ENCODE measurements at places on chromosomes 11 and 22.
A peak's percentile ranks its signal among the peaks of the same experiment; 100 is the strongest.

DNA sequence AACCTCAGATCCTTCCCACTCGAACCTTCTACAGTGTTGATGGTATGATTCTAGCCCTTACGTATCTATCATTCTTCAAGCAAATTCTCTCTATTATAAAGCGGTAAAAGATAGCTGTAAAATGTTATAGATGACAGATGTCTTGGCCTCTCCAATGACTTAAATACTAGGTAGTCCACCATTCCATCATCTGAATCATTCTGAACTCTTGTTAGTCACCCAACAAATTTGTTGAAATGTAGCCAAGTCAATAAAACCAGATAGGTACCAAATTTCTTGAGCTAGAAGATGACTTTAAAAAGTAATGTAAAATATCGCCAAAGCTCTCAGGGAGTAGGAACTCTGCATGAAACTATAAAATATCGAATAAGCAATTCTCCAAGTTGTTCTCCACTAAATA is 32.6 kb upstream of the PICALM start:
- DNase-seq, result no peak

DNA sequence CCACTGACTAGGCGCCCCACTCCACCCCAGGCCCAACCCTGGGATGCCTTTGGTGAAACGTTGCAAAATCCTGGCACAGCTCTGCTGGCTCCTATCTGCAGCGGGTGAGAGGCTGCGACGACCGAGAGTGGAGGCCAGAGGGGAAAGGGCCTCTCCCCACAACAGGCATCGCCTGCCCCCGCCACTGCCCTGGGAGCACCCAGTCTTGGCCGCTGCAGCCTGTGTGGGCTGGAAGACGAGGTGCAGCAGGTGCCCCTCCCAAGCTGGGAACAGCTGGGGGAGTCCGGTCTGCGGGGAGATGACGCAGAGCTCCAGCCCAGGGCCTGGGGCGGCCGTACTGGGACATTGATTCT is 4.2 kb upstream of the PIM3 start:
- no peak for DNase-seq

GRCh38 chr11:101034076-101034475 is 95.5 kb downstream of the PGR start:
- no peak for DNase-seq

- DNase-seq, result peak; percentile 29
These were observed at the start of gene SCN3B for GRCh38 chr11:123654566-123655081. Gene SCN3B, minus strand, starts transcription at chr11:123654624. Its CDS starts 823 bp downstream, at chr11:123653801.

GRCh38 chr11:69947059-69947792 is 128.0 kb upstream of the FGF3 start:
- DNase-seq, result no peak

GRCh38 chr11:65726660-65727059 is 6.1 kb upstream of the RNASEH2C start:
- DNase-seq, result no peak

DNA sequence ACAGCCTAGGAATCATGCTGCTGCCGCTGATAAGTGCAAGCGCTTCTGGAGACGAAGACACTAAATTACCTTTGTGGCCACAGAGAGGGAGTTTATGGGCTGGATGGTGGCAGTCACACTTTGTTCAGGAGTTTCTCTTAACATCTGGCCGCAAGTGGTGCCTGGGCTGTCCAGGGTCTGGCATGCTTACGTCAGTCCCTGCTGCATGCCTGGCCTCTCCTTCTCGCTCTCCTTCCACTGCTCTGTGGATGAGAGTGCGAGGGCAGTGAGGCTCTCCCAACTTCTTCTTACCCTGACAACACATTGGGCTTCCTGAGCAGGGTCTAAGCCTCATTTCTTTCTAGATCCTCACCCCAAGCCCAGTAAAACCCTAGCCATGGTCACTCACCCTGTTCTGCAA is 160.7 kb upstream of the SEZ6L start:
- DNase-seq, result no peak

- no peak for DNase-seq
These were observed 1.4 kb downstream of the TSPAN4 start for GRCh38 chr11:843818-844692.

GRCh38 chr22:42623301-42623751 is 8.6 kb upstream of the POLDIP3 start:
- no peak for DNase-seq

GRCh38 chr22:31206896-31207687 is 5.0 kb upstream of the LIMK2 start:
- DNase-seq, result peak; percentile 37

GRCh38 chr11:1218256-1218787 is 4.5 kb upstream of the MUC5B start:
- no peak for DNase-seq

Measured in stimulated activated CD8-positive, alpha-beta memory T cell treated with anti-CD3 and anti-CD28 coated beads, Interleukin-4, amount 100 ng/mL, for 48 hours (primary cell).